ENCODE measurements at places on chromosomes 12 and 14.

- DNase-seq, result no peak
Observed at GRCh38 chr12:119666226-119666795, 1.6 kb upstream of the PRKAB1 start.

DNA sequence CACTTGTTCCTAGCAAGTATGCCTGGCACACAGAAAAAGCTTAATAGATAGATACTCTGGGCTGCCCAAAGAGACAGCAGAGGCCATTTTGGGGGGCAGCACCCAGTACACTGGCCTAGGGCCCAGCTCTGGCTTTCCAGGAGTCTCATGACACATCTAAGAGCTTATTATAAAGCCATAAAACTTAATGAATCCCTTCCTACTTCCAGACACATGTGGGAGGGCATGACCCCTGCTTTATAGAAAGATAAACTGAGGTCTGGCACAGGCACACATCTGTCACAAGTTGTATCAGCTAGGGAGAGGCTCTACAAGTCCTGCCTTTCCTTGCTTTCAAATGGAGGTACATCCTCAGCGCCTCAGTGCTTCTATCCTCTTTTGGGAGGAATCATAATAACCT is 27.1 kb downstream of the FMNL3 start:
- no peak for DNase-seq

- no peak for DNase-seq
Observed at GRCh38 chr12:4356041-4356327, 23.5 kb downstream of the FGF23 start.

DNA sequence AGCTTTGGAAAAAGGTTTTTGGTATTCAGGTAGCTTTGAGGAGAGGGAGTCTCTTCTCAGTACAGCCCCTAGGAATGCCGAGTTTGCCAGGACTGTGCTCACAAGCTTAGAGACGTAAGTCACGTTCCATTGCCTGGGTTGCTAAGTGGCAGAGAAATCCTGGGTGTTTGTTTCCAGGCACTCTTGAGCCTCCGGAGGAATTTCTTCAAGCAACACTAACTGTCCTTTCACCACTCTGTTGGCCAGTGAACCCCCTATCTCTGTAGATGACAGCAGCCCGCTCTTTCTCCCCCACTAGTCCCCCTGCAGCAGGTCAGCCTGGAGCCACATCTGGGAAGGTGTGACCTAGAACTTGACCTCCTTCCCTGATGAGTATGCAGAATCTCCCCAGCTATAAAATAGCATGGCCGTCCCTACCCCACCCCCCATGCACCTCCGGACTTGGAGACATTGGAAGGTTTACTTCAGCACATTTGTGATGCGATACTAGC is 162.7 kb downstream of the ZFP36L1 start:
- DNase-seq, result no peak

- DNase-seq, result no peak
Observed at GRCh38 chr12:24948420-24948756, 513 bp downstream of the BCAT1 start.

DNA sequence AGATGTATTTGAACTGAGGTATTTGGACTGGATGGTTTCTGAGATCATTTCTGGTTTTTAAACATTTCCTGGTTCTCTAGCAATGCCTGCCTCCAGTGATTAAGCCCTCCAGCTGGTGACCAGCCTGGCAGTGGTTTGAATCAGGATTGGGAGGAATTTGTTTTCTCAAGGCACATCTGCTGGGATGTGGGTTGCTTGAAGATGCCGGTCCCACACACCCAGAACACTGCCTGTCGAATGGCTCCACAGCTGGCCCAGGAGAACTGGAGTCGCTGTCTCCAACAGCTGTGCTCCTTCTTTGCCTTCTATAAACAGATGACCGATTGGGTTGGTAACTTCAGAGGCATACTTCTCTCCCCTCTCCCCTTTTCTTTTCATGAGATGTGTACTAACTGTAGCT is 258.0 kb upstream of the DDHD1 start:
- DNase-seq, result no peak

DNA sequence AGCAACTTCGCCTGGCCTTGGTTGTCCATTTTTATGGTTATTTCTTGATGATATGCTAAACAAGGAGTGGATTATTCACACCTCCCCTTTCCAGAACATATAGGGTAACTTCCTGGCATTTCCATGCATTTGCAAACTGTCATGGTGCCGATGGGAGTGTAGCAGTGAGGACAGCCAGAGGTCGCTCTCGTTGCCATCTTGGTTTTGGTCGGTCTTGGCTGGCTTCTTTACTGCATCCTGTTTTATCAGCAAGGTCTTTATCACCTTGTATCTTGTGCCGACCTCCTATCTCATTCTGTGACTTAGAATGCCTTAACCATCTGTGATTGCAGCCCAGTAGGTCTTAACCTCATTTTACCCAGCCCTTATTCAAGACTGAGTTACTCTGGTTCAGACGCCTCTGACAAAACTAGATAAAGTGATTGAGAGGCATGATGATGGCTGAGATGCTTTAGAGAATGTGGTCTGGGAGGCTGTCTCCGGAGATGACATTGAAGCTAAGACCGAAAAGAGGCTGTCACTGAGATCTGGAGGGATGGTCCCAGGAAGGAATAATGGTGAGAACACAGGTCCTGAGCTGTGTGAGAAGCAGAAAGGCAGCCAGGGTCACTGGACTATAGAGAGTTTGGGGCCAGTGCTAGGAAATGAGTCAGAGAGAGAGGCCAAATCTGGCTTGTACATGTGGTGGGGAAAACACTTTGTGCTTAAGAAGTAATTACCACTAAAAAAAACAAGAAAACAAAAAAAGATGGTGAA is 2.9 kb downstream of the GLT1D1 start:
- DNase-seq, result no peak

DNA sequence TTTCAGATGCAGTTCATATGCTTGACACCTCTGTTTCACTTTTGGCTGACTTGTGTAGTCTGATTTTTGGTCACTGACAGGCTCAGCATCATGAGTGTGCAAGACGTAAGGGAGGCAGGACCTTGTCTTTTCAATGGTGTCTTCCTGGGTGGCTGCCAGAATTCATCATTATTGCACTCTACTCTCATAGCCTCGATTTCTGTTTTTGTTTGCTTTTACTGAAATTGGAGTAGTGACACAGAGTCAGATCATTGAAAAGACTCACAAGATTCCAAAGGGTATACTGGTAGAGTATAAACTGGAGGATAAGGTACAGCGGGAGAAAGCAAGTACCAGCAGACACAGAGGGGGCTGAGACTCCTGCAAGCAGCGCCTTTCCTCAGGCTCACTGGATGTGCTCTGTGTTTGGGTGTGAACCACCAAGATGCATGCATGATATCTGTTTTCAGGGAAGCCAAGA is 126.3 kb upstream of the FGD4 start:
- no peak for DNase-seq

DNA sequence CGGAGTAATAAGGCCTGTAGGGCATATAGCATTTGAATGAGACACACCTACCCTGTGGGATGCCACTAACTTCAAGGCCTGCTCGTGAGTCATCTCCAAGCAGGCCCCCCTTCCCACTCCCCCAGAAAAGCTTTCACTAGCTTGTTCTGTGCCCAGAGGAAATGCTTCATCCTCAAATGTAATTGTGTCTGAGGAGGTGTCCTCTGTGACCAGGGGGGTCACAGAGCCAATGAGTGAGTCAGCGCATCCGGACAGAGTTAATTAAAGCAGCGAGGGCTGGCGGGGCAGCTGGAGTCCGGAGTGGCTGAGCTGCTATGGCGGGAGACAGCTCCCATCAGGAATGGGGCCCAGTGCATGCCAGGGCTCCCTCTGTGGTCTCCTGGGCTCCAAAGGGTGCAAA is 27.0 kb upstream of the ESRRB start:
- DNase-seq, result peak; percentile 13

DNA sequence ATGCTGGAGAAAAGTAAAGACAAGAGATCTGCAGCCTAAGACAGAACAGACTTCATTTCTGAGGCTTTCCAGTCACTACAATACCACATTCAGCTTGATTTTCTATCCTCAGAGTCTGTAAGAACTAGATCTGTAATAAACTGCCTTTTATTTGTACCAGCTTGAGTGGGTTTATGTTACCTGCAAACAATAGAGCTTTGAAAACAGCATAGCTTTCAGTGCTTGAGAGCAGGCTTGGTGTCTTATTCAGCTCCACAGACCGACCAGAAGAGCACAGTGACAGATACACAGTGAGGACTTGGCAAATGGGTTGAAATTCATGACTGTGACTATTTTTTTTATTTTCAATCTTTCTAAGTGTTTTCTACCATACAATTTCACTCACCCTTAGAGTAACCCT is 207.8 kb upstream of the OTX2 start:
- DNase-seq, result no peak

DNA sequence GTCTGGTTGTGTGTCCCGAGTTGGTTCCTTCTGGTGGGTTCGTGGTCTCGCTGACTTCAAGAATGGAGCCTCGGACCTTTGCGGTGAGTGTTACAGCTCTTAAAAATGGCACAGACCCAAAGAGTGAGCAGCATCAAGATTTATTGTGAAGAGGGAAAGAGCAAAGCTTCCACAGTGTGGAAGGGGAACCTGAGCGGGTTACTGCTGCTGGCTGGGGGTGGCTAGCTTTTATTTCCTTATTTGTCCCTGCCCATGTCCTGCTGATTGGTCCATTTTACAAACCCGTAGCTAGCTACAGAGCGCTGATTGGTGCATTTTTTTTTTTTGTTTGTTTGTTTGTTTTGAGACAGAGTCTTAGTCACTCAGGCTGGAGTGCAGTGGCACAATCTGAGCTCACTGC is 29.3 kb downstream of the FGF6 start:
- no peak for DNase-seq

- no peak for DNase-seq
Observed at GRCh38 chr12:18658179-18658578, 79.6 kb downstream of the PLCZ1 start.

DNA sequence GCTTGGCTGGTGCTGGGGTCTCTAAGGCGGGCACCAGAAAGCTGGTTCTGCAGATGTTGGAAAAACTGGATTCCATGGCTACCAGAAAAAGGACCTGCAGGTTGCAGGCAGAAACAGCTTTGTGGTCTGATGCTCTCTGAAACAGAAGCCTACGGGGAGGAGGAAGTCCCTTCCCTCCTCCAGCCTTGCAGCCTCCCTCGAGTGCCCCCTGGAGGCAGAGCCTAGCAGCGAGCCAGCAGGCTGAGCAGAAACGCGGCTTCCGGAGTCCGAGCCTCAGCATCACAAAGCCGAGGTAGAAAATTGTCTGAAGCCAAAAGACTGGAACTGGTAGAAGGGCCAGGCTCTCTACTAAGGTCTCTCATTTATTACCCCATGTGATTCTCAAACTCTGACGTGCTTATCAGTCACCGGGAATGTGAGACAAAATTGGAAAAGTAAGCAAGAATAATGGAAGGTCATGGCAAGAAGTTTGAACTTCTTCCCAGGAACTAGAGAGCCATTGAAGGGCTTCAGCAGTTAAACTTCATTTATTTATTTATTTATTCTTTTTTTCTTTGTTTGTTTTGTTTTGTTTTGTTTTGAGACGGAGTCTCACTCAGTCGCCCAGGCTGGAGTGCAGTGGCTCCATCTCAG is 82.2 kb upstream of the CPSF6 start:
- DNase-seq, result peak; percentile 74

GRCh38 chr12:49055978-49056754 is 4.4 kb downstream of the KMT2D start:
- DNase-seq, result no peak

DNA sequence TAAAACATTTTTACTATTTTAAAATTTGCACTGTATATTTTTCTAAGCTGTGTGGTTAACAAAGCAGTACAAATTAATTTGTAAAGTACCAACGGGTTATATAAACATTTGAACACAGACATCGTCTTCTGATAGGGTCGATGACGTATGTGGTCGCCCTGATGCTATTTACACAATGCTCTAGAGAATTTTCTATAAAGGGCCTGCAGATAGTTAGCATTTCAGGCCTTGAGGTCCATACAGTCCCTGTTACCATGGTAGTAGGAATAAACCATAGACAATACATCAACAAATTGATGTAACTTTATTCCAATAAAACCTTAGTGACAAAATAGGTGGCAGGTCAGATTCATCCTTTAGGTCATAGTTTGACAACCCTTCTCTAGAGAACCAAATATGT is 25.7 kb upstream of the PDZRN4 start:
- DNase-seq, result no peak

DNA sequence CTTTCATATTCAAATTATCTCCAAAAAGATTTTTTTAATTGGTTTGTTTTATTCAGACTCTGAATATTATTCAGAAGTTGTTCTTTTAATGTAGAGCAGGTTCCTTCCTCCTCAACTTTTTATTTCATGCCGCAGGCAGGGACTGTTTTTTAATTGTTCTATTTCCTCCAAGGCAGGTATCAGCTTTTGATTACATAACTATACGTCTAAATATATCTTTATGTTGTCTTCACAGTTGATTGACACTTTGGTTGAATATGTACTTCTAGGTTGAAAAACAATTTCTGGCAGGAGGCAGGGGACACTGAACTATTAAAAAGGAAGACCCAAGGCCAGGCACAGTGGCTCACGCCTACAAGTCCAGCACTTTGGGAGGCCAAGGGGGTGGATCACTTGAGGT is 82.5 kb downstream of the HECTD4 start:
- DNase-seq, result no peak

DNA sequence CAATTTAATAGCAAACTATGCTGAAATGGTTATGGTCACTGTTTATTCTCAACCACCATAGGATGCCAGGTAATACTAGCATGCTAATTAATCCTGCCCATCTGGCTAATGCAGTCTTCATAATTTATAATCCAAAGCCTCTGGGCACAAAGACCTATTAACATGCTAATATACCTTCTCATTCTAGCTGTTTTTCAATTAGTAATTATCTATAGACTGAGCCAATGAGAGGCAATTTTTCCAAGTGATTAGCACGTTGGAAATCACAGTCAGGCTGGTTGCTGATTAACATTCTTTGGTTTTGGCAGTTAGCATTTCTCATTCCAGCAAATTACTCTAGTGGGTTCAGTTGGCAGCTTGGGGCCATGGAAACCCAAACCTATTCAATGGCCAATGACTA is 357.2 kb downstream of the SEC23A start:
- DNase-seq, result no peak

GRCh38 chr12:68207276-68207675 is 18.3 kb downstream of the IL26 start:
- no peak for DNase-seq

- no peak for DNase-seq
Observed at GRCh38 chr14:72315714-72316113, 383.5 kb downstream of the RGS6 start.

DNA sequence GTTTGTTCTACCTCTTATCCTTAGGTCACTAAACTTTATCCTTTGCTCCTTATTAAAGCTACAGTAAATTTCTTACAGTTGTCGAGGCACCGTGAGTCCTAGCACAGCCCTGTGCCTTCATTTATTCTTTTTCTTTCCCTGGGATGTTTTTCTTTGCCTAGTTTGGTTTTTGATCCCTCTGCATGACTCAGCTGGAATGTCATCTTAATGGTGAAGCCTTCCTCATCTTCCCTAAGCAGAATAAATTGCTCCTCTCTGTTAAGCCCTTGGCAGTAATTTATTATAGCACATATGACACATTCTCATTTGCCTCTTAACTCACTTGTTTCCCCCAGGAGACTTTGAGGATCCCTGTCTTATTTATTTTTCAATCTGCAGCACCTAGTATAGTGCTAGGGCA is 16.6 kb downstream of the ACTR10 start:
- no peak for DNase-seq
